ENCODE measurements at places on chromosomes 11 and 22.
A peak's percentile ranks its signal among the peaks of the same experiment; 100 is the strongest.

DNA sequence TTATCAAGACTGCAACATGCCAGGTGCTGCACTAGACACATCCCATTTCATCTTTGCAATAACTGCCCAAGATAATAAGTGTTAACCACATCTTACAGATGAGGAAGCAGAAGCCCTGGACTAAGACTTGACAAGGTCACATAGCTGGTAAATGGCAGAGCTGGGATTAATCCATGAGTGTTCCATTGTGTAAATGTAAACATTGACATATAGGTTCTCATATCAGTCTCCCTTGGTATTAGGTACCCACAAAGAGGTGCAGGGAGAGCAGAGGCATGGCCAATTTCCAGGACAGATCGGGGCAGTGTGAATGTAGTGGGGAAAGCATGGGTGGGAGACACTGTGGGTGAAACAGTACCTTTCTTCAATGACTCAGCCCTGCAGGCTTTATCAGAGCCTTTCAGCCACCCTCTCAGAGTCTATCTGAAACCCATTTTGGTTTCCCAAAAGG is 17.9 kb downstream of the MICAL2 start:
- peak; percentile 31 for DNase-seq

DNA sequence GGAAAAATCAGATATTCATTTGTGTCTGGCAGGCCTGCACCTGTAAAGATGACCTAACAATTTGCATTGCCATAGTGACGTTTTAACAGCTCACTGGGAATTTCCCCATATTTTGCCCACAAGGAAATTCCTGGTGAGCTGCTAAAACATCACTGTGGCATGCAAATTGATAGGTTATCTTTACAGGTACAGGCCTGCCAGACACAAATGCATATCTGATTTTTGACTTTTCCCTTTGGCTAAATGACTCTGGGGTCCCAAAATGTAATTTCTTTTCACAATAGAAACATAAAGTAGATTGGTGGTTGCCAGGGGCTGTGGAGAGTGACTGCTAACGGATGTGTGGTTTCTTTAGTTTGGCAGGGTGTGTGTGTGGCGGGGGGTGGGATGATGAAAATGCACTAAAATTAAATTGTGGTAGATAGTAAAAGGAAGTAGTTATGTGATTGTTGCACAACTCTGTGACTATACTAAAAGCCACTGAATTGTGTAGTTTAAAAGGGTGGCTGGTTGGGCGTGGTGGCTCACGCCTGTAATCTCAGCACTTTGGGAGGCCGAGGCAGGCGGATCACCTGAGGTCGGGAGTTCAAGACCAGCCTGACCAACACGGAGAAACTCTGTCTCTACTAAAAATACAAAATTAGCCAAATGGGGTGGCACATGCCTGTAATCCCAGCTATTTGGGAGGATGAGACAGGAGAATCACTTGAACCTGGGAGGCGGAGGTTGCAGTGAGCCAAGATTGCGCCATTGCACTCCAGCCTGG is 18.5 kb upstream of the FEZ1 start:
- peak; percentile 98 for DNase-seq

GRCh38 chr22:28299309-28299708 is 380.3 kb upstream of the PITPNB start:
- DNase-seq = no peak

GRCh38 chr22:26264162-26264561 is 94.9 kb downstream of the SEZ6L start:
- DNase-seq = no peak

GRCh38 chr22:49253656-49254055 is 574.0 kb downstream of the BRD1 start:
- DNase-seq = no peak

- DNase-seq = peak; percentile 67
Observed at GRCh38 chr11:123054301-123055065, 7.5 kb downstream of the HSPA8 start.

DNA sequence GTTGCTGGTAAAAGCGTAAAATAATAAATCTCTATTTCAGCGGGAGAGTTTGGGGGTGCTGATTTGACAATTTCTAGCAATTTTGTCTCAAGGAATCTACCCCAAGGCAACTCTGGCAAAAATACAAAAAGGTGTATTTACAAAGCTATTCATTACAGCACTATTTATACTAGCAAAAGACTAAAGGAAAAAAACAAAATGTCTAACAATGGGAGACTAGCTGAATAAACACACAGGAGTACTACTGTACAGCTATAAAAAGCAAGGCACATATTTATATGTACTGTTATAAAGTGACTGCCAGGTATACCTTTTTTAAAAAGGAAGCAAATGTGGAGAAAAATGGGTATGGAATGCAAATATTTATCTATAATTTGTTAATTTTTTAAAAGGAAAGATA is 32.7 kb downstream of the SLC35F2 start:
- no peak for DNase-seq

DNA sequence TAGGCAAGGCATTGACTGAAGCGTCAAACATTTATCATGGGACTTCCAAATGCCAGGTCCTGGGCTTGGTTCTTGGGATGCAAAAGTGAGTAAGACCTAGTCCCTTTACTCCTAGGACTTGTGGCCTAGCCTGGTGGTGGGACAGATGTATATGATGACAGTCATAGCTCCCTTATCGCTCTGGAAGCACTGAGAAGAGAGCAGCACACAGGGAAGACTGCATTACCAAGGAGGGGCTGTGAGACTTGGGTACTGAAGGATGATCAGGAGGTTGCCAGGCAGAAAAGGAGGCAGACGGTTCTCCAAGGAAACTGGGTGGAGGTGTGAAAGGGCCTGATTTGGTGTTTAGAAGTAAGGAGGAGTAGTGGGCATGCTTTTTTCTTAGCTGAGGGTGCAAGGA is 32.5 kb downstream of the MICAL2 start:
- DNase-seq = no peak

DNA sequence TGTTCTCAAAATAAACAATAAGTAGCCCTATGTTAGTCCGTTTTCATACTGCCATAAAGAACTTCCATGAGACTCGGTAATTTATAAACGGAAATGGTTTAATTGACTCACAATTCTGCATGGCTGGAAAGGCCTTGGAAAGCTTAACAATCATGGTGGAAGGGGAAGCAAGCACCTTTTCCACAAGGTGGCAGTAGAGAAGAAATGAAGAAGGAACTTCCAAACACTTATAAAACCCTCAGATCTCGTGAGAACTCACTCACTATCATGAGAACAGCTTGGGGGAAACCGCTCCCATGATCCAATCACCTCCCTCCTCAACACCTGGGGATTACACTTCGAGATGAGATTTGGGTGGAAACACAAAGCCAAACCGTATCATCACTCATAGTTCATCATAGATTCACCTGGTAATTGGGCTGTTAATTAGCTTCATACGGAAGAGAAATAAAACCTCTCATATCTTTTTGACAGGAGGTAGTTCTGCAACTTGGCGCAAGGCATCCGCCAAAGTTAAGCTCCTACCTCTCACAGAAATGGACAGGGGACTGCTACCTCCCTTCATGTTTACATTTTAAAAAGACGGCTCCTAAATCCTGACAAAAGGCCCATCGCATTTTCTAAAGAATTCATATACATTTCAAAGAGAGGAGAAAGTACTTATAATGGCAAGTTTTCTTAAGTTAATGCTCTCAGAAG is 49.0 kb downstream of the MUC15 start:
- peak; percentile 5 for DNase-seq

GRCh38 chr11:117022526-117022925 is 75.7 kb downstream of the SIK3 start:
- DNase-seq = peak; percentile 66

- no peak for DNase-seq
Observed at GRCh38 chr11:2870969-2871680, 14.4 kb downstream of the CDKN1C start.

DNA sequence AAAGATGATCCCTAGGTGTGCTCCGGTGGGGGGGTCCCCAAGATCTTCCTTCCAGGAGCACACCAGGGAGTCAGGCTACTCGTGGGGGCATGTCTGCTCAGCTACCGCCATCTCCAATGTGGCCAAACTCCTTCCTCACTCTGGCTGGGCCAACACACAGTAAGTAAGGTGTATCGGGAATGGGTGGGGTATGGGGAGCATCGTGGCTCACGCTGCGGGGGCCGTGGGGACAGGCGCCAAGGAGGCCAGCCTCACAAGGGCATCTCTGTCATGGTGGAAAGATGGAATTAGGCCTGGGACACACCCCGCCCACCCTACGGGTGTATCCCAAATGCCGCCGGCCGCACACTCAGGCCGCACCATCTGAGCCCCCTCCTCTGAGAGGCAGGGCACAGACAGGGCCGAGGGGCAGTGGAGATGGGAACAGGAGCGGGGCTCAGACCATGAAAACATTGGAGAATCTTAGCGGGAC is 8.3 kb downstream of the IGF2 start:
- no peak for DNase-seq

GRCh38 chr11:117020869-117021564 is 77.2 kb downstream of the SIK3 start:
- no peak for DNase-seq

GRCh38 chr22:20253161-20253560 is 15.0 kb downstream of the RTN4R start:
- DNase-seq = no peak

- DNase-seq = no peak
Observed at GRCh38 chr11:103077554-103077953, 14.4 kb downstream of the DCUN1D5 start.

GRCh38 chr11:64869571-64870175 is 8.7 kb downstream of the EHD1 start:
- DNase-seq = no peak

DNA sequence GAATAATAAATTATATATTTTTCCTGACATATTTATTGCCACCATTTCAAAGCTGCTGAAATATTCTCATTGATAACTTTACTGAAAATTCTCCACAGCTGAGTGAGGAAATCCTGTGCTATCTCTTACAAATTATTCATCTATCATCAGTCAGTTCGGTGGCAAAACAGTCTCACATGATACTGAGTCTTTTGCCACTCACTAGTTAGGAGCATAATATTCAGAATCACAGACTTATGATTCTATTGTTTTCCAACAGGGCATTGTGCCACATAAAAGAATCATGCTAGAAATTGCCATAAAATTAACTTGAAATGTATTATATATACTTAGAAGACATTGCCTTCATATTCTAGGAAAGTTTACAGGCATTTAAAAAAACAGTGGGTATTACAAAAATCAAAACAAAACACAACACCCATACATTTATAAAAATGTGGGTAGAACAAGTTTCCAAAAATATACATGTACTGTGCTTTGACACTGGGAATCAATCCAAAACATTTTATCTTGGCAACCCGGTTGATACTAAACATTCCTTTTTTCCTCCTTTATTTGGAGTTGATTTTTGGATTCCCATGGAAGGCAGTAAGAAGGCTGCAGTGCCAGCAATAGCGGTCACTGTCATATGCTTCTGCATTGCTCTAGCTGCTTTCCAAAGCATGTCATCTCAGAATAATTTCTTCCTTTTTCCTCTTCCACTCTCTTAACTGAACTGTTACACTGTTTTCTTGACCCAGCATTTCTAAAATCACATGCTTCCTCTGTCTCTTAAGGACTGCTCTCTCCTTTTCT is 42.5 kb downstream of the ATG16L2 start:
- DNase-seq = no peak

DNA sequence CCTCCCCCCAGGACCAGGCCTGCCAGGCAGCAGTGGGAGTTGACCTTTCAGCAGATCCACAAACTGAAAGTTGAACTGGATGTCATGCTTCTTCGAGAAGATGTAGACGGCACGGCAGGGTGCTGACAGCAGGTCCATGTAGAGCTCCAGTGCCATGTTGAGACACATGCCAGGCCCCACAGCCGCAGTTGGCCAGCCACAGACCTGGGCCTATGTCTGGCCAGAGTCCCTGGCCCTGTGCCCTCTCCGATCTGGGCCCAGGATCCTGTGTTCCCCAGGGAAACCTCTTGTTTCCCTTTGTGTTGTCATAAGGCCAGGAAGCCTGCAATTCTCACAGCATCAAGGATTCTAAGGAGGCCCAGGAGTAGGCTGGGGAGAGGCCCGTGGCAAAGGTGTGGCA is at the start of gene GSTT4:
Gene GSTT4 (minus strand): TSS at position 253 of the 400 bp plus-strand sequence. CDS start 97 bp downstream, at position 156.
- no peak for DNase-seq

- DNase-seq = peak; percentile 43
Observed at GRCh38 chr11:132114185-132114584, 743.8 kb downstream of the NTM start.

- no peak for DNase-seq
Observed at GRCh38 chr11:84188521-84188920, 902.4 kb upstream of the CCDC90B start.

DNA sequence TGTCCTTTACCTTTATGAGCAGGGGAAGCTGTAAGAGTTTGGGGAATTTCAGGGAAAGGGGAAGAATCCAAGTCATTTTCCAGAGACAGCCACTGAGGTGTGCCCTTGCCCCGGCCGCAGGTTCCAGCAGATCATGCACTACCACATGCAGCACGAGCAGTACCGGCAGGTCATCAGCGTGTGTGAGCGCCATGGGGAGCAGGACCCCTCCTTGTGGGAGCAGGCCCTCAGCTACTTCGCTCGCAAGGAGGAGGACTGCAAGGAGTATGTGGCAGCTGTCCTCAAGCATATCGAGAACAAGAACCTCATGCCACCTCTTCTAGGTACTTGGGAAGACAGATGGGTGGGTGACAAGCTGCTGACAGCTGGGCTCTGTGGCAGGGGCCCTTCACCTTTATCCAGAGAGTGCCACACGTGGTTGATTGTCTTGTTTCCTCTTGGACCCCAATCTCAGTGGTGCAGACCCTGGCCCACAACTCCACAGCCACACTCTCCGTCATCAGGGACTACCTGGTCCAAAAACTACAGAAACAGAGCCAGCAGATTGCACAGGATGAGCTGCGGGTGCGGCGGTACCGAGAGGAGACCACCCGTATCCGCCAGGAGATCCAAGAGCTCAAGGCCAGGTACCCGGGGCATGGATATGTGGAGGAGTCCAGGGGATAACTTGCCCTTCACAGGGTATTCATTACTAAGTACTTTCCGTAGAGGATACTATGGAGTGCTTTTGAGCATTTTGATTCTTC is 5.8 kb upstream of the HMBS start:
- DNase-seq = no peak
